ENCODE measurements at places on chromosomes 5 and 9.
A peak's percentile ranks its signal among the peaks of the same experiment; 100 is the strongest.

DNA sequence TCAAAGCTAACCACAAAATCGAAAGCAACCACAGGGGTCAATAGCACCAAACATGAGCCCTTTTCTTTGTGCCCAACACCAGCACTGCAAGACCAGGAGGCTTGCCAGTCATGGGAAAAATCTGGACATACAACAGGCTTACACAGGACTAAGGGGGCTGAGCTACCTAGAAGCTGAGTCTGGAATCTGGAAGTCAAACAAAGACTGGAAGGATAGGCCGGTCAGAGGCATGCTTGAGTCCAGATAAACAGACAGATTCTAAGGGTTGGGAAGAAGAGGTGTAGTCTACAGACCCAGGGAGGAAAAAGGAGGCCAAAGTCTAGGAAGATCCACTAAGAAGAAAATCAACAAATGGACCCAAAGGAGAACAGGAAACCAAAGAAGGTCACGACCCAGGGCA is 73.3 kb downstream of the MYO10 start:
- no peak for DNase-seq

- no peak for DNase-seq
Observed at GRCh38 chr9:117494401-117495090, 79.7 kb upstream of the ASTN2 start.

DNA sequence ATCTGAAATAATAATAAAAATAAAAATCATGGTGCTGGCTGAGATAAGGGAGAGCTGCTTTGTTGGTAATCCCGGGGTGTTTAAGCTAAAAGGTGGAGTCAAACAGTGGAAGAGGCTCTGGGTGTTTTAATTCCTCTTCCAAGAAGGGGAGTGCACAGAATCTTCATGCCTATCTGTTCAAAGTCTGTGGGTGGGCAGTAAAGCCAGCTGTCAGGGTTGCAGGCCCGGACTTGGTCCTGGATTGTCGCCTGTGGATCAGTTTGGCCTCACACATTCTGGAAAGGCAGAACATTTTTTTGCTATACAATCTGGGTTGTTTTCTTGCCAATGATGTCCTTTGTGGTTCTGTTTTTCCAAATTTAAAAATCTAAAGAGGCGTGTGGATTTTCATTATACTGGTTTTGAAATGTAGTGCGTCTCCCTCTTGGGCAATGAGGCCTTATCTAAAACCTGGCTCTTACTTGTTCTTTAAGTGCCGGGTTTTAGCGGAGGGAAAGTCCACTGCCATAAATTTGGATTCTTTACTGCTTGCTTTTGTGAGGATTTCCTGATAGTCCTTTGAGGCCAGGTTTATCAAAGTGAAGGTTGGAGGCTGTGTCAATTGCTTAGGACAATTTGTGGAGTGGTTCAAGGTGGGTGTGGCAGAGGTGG is 5.8 kb downstream of the ANKDD1B start:
- no peak for DNase-seq

DNA sequence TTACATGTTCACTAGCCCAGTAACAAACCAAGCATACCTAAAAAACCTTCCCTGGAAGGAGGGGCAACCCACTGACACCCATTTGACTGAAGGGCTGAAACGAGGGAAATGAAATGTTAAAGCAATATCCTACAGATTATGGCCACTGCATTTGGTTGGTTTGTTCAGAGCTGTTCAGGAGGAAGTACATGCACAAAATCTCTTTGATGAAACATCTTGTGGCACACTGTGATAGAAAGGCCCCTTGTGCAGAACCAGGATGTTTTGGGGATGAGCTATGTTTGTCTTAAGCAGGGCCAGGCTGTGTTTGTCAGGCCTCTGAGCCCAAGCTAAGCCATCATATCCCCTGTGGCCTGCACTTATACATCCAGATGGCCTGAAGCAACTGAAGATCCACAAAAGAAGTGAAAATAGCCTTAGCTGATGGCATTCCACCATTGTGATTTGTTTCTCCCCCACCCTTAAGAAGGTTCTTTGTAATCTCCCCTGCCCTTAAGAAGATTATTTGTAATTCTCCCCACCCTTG is 467.3 kb upstream of the PIK3R1 start:
- no peak for DNase-seq

DNA sequence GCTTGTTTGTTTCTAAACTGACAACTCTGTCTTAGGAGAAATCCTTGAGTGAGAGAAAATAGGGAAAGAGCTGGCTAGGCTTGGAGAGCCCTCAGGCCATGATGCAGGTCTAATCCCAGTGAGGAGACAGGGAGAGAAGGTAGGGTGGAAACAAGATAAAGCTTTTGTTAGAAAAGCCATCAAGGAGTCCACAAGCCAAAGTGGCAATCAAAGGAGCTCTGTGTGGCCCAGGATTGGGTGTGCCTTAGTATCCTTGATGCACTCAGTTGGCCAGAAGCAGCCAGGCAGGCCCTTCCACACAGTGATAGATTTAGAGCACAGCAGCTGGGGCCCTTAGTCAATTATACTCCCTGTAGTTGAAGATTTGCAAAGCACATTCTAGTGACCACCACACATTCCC is 73.9 kb downstream of the ALDH7A1 start:
- no peak for DNase-seq

DNA sequence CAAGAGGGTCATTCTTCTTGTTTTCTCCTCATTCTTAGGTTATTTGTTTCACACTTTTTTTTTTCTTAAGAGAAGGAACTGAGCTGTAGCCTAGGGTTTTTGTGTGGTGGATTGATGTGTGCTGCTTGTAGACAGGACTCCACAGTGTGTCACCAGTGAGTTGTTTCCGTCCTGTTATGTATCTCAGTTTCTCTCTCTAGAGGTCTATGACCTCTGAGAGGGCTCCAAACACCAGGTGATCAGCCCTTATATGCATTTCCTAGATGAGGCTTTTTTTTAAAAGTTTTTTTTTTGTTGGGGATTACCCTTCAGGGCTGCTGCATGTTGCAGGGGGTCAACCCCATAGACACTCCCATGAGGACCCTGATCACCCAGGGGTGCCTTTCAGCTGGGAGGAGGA is 124.2 kb upstream of the MAST4 start:
- DNase-seq: no peak

DNA sequence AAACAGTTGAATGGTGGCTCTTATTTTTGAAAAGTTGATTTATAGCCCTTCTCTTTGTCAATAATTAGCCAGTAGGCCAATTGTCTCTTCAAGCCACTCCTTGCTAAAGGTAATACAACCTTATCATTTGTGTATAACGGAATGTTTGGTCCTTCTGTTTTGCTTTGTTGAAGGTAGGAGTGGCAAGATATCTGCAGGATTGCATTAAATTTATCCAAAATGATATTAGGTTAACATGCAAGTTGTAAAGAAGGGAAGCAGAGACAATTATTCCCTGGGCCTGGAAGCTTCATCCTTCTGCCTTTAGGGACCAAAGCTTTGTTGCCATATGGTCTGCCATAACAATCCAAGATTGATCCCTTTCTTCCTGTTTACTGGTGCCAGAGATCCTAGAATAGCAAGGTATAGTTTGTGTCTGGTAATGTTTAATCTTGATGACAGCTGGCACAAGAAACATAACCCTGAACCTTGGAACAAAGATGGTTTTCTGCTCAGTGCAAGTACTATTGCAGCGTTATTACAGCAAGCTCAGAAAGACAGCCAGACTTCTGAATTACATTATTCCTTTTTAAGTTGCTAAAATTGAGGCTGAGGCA is 15.5 kb upstream of the FSD1L start:
- no peak for DNase-seq

GRCh38 chr5:160461378-160461777 is 39.7 kb downstream of the PTTG1 start:
- DNase-seq: no peak

DNA sequence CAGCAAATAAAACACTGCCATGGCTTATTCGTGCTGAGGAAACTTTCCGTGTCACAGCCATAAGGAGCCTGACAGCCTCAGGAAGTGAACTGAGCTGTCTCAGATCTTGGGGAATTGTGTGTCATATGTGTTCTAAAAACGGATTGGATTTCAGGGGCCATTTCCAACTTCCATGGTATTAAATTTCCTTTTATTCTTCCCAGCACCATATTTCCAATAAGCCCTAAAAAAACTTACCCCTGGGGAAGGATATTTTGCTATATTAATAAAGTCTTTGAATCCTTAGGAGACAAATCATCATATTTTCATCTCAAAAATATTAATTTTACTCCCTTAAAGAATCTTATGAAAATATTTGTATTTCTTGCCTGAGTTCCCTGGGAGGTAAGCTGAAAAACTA is 93.9 kb downstream of the LHFPL2 start:
- no peak for DNase-seq

DNA sequence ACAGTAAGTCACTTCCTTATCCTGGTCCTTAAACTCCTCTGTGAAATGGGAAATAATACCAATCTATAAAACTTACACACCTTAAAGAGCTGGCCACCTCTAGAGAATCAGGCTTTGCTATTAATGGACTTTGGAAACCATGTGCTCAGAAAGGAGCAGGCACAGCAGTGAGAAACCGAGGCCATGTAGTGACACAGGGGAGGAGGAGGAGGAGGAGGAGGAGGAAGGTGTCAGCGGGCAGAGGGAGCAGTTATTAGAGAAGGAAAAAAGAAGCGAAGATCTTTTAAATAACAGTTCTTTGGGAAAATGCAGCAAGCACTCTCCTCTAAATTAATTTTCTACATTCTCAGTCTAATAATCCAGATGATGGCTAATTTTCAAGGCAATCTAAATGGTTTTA is 38.0 kb downstream of the SUSD1 start:
- DNase-seq: no peak

- DNase-seq: no peak
Observed at GRCh38 chr9:80501635-80502034, 929.9 kb downstream of the TLE4 start.

- no peak for DNase-seq
Observed at GRCh38 chr9:8723195-8723594, 923.6 kb upstream of the DMAC1 start.

DNA sequence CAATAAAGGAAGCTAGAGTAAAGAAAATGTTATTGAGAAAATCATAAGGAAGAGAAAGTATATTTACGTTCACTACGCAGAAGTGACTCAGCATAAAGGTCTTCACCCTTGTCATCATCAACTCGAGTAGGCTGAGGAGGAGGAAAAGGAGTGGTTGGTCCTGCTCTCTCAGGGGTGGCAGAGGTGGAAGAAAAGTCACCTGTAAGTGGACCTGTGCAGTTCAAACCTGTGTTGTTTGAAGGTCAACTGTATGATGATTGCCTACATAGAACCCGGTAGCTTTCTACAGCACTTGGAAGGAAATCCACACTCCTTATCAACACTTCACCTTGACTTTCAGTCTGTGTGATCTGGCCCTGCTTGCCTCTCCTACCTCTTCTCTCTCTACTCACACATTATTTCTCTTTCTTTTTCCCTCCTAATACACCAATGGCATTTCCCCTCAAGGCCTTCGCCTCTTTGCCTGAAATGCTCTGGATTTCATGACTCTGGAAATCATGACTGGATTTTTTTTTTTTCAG is 109.3 kb upstream of the CPEB4 start:
- no peak for DNase-seq

- peak; percentile 8 for DNase-seq
Observed at GRCh38 chr5:144332265-144332664, 161.6 kb downstream of the KCTD16 start.

GRCh38 chr9:92989561-92989960 is 42.2 kb downstream of the FGD3 start:
- no peak for DNase-seq

- no peak for DNase-seq
Observed at GRCh38 chr5:59130431-59130830, 547.6 kb downstream of the RAB3C start.

DNA sequence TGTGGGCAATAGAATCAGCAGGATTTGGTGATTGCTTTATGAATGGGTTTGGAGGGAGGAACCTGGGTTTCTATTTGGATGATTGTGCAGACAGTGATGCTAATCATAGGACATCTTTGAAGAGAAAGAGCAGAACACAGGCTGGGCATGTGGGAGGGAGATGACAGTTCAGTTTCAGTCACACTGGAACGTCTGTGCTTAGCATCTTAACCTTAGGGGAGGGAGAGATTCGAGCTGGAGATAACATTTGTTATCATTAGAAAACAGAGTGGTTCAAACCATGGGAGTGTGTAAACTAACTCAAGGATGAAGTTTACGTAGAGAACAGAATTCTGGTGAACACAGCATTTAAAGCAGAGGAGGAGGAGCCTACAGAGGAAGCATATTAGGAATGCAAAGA is 138.6 kb upstream of the PPP2R2B start:
- no peak for DNase-seq

GRCh38 chr9:136051453-136051836 is 43.6 kb downstream of the NACC2 start:
- peak; percentile 42 for DNase-seq

DNA sequence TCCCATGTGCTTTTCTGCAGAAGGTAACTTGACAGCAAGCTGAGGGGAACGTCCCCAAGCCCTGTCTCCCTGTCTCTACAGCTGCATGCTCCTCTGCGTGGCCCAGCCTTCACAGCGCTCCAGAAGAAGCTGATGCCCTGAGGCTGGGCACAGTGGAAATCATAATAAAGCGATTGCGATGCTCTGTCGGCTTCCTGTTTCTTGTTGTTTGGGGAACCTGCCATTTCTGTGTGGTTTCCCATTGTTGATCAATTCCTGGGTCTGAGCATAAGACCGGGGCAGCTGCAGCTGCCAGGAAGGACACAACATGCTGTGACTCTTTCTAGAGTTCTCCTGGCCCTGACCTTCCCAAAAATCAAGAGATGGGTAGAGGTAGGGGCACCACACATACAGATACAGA is 7.2 kb upstream of the DNAJB5 start:
- DNase-seq: no peak

- DNase-seq: peak; percentile 72
Observed at GRCh38 chr9:133463234-133463863, 3.6 kb downstream of the CACFD1 start.

DNA sequence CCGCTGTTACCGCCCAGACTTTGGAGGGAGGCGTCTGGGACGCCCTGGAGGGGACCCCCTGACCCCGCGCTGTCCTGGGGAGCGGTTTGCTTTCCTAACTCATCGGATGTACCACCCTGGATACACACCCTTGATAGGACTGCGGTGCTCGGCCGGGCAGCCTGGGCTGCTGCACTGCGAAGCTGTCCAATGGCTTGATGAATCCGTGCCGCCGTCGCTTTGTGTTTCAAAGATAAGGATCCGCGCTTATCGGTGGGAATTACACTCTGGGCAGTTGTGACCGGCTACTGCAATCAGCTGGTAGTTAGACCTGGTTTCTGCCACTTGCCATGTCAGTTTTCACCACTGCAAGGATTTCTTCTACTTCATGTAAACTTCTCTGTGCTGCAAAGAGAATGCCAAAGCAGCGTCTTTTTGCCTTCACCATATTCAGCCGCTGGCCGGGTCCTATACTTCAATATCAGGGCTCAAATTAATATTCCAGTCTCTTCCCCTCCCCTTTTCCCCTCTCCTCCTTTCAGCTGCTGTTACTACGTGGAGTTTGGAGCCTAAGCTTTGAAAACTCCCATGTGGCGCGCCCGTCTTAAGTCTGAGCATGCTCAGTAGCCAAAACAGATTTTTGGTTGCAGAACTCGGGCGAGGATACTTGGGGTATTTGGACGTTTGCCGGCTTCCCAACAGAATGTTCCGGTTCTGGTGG is 727 bp downstream of the SMAD5 start:
- DNase-seq: peak; percentile 54

DNA sequence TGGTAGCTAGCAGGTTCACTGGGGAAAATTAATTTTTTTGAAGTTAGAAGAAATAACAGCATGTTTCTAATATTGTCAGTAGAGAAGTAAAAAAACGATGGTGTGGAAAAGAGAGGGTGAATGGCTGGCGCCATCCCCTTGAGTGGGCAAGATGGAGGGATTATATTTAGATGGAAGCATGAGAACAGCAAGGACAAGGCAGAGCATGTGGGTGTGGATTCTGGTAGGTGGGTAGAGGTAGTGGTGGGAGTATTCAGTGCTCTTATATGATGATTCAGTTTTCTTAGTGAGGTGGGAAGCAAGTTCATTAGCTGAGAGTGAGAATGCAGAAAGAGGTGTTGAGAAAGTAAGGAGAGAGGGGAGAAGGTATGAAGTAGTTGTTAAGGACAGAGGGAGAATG is 188.1 kb downstream of the GABRB2 start:
- DNase-seq: no peak
